Activated T-helper 1 cell treated with Interleukin-2 at 50 U/mL for 16 hours (primary cell): ENCODE measurements at places on chromosomes 5 and 9.

GRCh38 chr5:60578315-60578714 is 121.7 kb downstream of the DEPDC1B start:
- no peak for DNase-seq

DNA sequence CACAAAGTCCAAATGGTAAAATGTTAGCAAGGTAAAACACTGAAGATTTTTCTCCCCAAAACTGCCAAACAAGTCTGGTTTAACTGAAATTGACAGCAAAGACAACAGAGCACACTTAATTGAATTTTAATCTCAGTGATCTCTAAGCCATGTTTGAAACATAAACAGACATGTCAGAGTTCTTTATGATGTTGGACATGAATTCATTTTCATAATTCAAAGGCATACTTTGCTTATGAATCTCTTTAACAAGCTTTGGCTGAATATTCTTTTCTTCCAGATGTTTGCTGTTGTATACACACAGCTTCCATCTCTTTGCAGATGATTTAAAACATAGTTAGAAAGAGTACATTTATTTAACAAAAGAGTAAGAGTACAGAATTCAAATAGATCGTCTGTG is 509.1 kb downstream of the RAB3C start:
- no peak for DNase-seq

DNA sequence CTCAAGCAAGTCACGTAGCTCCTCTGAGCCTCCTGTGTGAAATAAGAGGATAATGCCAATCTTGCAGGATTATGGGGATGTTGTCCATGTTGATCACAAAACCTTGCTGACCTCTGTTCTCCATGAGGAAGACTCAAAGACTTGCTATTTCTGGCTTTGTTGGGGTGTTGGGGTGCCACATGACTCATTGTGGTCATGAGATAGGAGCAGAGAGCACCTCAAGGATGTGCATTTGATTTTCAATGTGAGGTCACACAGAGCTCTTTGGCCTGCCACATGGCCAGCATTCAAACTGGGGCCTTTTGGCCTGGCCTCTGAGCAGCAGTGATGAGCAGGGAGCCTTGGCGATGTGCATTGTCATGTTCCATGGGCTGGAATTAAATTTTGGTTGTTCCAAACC is 380.3 kb downstream of the GADD45G start:
- no peak for DNase-seq

DNA sequence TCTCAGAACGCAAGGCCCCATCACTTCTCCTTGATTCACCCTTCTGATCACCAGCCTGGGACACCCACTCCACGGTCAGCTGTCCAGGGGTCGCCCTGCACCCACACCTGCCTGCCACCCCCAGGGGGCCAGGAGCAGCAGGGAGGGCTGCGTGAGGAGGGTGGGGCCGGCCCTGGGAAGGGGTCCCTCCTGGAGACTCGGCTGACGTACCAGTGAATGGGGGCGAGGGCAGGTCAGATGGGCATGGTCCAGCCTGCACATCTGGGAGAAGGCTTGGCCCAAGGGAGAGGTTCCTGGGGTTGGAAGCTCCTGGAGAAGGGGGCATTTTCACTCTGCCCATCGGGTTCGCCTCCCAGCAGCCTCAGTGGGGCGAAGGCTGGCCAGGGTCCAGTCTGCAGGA is 21.8 kb upstream of the SARDH start:
- DNase-seq: no peak

- DNase-seq: no peak
Measured at GRCh38 chr9:109989296-109989695, 209.3 kb downstream of the PALM2AKAP2 start.
